ENCODE measurements at places on chromosomes 5 and 9.
A peak's percentile ranks its signal among the peaks of the same experiment; 100 is the strongest.

GRCh38 chr5:1747079-1747802 lies 52.4 kb downstream of the MRPL36 start:
- DNase-seq, result no peak

DNA sequence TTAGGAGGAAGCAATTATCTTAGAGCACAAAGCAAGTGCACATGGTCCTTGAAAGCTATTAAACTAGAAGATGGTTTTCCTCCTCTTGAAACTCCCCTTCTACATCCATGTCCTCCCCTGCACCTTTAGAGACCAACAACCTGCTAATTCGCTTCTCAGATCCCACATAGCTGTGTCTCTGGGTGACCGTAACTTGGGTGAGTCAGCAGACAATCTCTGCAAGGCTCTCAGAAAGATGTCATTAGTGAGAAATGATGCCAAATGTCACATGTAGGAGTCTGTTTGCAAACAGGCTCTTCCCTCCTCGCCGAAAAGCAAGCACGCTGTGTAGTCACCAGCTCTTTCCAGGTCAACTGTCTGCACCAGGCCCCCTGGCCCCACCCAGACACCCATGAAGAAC lies 291.8 kb downstream of the SLIT3 start:
- DNase-seq, result no peak

DNA sequence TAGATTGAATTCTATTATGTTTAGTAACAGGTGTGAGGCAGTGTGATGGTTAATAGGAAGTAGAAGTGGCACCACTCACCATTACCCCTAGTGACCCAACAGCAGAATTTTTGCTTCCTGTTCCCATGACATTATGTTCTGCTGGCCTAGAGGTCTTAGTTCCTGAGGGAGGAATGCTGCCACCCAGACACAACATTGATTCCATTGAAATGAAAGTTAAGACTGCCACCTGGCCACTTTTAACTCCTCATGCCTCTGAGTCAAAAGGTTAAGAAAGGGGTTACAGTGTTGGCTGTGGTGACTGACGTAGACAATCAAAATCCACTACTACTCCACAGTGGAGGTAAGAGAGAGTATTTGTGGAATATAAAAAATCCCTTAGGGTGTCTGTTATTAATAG lies 218.9 kb upstream of the NMUR2 start:
- no peak for DNase-seq

DNA sequence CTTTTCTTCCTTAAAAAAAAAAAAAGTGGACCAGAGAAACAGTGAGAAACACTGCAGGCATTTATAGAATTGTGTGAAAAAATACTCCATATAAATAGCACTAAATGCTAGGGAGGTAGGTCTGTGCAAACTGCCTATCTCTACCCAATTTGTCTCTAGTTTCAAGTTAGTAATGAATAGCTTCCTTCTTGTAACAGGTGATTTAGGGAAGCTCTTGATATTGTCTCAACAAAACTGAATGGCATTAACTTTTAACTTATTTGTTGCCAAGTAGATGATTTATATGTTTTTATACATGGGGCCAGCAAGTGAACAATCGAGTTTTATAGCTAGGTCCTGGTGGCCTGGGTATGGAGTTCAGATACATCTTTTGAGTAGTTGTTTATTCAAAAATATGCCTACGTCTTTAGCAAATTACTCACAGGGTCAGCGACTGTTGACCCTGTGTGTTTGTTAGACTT lies 283.6 kb downstream of the NR3C1 start:
- no peak for DNase-seq

DNA sequence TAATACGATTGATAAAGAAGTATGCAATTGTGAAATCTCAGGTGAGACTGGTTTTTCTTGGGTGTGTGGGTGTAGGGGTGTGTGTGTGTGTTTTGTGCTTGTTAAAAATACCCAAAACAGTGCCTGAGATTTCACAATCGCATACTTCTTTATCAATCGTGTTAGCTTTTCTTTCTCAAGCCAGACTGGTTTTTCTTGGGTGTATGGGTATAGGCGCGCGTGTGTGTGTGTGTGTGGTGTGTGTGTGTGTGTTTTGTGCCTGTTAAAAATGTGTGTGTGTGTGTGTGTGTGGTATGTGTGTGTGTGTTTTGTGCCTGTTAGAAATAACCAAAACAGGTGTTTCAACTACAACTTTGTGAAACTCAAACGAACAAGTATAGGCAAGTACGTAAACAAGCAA lies 53.7 kb downstream of the CERT1 start:
- DNase-seq, result no peak

DNA sequence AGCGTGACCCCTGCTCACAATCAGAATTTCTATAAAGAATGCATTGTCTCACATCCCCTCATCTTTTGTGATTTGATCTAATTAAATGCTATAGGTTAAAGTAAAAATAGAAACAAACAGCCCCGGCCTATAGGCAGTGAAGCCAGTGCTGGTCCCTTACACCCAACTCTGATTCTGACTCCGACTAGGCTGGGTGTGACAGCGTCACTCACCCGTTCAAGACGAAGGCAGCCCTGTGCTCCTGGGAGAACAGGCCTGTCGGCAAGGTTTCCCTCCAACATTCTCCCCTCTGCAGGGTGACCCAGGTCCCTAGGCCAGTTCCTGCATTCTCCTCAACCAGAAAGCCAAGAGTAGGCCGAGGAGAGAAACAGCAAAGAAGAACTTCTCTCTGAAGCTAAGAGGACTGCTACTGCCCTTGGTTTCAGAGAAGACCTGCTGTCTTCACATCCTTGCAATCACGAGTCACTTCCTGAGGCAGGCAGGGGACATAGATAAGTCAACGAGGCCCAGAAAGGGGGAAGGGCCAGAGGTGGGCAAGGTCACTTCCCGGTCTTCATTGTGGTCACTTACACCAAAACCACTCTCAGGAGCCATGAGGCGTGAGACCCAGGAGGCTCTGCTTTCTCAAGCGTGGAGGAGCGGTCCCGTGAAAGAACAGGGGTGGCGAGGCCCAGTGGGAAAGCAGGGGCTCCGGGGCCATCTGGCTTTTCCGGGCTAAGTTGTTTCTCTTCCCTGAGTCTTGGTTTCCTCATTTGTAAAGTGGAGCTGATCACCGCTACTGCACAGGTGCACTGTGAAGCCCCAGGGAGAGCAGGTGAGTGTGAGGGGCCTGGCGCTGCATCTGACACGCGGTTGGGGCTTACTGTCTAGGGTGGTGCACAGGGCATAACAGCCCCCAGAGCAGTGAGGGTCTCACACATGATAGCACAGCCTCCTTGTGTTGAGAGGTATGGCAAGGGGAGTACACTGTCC lies 200.8 kb downstream of the CRB2 start:
- DNase-seq, result no peak

DNA sequence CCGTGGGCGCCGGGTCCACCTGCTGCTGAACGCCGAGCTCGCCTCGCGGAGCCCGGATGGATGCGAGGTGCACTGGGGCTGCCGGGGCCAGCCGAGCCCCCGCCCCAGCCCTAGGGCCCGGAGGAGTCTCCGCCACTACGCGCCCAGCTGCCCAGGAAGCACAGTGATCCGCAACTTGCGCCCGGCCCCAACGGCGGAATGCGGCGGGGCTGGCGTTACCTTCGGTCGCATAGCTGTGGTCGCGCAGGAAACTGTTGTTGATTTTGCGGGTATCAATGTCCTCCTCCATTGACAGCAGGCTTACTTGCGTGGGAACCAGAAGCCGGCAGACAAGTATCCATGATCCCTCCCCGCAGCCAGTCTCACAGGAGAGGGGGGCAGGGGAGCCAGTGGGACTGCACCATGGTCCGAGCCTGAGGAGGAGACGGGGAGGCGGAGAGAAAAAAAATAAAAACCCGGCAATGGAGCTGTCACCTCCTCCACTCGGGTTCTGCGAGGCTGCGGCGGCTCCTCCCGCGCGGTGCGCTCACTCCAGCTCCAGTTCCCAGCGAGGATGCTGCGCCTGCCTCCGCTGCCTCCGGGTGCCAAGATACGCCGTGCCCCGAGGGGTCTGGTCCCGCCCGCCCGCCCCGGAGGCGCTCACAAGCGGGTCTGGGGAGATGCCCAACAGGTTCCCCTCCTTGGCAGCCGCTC lies 628 bp downstream of the PPP2R2B start:
- DNase-seq, result peak; percentile 9

DNA sequence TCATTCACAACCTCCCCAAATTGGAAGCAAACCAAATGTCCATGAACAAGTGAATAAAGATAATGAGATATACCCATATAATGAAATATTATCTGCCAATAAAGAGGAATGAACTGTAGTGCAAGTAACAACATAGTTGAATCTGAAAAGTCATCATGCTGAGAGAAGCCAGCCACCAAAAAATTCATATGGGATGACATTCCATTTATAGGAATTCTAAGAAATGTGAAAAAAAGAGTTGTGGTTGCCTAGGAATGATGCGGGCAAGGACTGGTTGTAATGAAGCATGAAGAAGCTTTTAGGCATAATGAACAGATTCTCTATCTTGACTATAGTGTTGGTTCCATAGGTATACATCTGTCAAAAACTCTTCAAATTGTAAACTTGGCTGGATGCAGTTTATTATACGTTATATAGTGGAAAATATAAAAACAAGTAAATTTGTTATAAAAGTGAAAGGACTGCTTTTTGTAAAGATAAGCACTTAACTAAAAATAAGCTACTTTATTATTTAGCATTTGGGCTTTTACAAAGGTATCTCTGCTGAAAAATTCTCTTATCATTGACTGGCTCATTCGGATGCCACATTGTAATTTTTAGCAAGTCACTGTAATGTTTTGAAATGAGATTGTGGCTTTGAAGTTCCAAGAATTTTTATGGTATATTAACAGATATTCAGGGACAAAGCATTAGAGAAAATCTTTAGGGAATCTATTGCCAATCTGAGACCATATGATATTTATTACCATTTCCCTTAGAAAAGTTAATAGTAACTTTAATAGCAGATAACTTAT lies 21.2 kb upstream of the TTC23L start:
- DNase-seq, result no peak

DNA sequence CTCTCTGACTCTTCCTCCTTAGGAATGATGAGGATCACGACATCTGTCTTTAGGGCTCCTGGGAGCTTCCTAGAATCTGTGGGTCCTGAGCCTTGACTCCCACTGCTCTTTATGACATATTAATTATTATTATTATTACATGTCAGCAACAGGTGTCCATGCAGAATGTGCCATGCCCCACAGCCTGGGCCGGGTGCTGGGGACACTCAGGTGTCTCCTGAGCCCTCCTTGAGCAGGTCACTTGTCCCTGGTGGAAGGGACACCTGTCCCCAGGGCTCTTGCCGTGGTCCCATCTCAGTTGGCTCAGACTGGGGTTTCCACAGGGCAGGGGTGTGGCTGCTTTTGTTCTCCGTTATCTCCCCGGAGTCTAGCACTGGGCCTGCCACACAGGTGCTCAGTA lies 34.2 kb downstream of the PTGES start:
- DNase-seq, result no peak

- no peak for DNase-seq
Observed at GRCh38 chr9:113912816-113913215, 36.7 kb downstream of the ZNF618 start.

- DNase-seq, result peak; percentile 31
Observed at GRCh38 chr5:142109331-142110045, 909 bp downstream of the NDFIP1 start.

GRCh38 chr5:128199104-128199503 lies 115.5 kb downstream of the SLC12A2 start:
- DNase-seq, result no peak

- no peak for DNase-seq
Observed at GRCh38 chr5:140588311-140589070, 23.9 kb downstream of the SLC35A4 start.

- no peak for DNase-seq
Observed at GRCh38 chr9:38732885-38733284, 13.0 kb upstream of the FAM240B start.

- no peak for DNase-seq
Observed at GRCh38 chr5:23223846-23224245, 283.6 kb upstream of the PRDM9 start.

- DNase-seq, result no peak
Observed at GRCh38 chr5:91139572-91140200, 243.4 kb downstream of the ARRDC3 start.

- no peak for DNase-seq
Observed at GRCh38 chr9:116280529-116280928, 126.9 kb downstream of the PAPPA start.

DNA sequence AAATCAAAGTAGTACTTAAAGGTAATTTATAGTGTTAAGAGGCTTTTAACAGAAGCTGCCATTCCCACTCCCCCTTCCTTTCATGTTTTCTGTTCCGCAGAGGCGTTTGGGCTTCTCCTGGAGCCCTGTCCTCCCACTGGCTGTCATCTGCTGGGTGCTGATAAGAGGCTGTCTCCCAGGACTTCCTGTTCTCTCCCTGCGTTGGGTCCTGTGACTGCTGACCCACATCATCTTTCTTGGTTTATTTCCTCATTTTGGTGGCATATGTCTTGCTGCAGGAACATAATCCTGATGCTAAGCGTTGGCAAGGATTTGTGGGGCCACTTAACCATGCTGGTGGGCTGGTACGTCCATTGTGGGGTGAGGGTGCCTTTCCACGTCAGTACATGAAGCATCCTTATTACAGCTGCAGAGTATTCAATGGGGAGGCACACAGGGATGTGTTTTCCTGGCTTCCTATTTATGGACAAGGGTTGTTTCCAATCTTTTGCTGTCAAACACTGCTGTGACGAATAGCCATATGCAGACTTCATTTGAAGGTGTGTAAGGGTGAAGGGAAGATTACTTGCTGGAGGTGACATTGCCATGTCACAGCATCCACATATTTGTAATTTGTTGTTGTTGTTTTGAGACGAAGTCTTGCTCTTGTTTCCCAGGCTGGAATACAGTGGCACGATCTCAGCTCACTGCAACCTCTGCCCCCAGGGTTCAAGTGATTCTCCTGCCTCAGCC lies 22.3 kb upstream of the RNF130 start:
- no peak for DNase-seq

- no peak for DNase-seq
Observed at GRCh38 chr9:75624998-75625397, 265.5 kb upstream of the PCSK5 start.

GRCh38 chr9:79768194-79768593 lies 196.4 kb downstream of the TLE4 start:
- no peak for DNase-seq

Measured in stimulated activated CD8-positive, alpha-beta memory T cell treated with anti-CD3 and anti-CD28 coated beads, Interleukin-4, amount 100 ng/mL, for 24 hours (primary cell).